Stimulated activated CD4-positive, alpha-beta T cell treated with anti-CD3 and anti-CD28 coated beads, TNF-alpha, amount 100 ng/mL, for 1 hour (primary cell): ENCODE measurements at places on chromosomes 1 and 21.

DNA sequence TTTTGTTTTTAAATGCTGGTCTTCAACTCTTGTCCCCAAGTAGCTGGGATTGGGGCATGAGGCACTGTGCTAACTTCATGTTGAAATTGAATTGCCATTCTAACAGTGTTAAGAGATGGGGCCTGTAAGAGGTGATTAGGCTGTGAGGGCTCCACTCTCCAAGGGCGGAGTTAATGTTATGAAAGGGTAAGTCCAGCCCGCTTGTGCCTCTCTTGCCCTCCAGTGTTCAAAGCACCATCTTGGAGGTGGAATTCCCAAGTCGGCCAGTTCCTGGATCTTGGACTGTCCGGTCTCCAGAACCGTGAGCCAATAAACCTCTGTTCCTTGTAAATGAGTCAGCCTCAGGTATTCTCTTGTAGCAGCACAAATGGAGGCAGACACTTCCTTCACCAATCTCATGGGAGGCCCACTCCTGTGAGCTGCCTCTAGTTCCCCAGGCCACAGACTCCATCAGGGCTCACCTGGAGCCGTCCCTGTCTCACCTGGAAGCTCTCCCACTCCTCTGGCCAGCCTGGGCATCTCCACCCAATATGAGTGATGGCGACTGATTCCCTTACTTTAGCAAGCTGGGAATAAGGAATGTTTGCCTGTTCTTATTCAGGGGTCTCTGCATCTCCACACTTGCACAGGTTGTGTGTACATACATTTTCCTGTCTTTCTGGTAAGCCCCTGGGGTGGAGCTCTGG, 15.5 kb downstream of the IBA57 start:
- no peak for DNase-seq

GRCh38 chr21:41283211-41283818, 33.3 kb upstream of the FAM3B start:
- peak; percentile 3 for DNase-seq

- no peak for DNase-seq
Observed at GRCh38 chr1:232049335-232049734, 422.7 kb downstream of the DISC1 start.

DNA sequence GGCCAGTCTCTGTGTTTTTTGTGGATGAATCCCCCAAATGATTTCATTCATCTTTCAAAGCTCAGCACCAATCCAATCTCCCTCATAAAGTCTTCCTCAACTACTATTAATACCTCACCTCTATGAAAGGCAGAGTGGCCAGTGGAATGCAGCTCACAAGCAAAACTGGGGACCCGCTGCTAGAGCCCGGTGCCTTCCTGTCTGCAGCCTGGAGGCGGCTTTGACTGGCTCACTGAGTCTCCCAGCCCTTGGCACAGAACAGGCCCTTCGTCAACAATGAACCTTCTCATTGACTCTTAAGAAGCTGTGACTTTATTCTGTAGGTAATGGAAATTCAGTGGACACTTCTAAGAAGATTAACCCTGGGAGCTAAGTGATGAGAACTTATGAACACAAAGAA, 86.8 kb upstream of the RAB4A start:
- DNase-seq: no peak

- DNase-seq: no peak
Observed at GRCh38 chr1:149978547-149979023, 31.9 kb downstream of the OTUD7B start.

GRCh38 chr1:18866314-18866713, 6.9 kb upstream of the TAS1R2 start:
- no peak for DNase-seq

GRCh38 chr1:191049781-191050180, 572.1 kb upstream of the BRINP3 start:
- no peak for DNase-seq

DNA sequence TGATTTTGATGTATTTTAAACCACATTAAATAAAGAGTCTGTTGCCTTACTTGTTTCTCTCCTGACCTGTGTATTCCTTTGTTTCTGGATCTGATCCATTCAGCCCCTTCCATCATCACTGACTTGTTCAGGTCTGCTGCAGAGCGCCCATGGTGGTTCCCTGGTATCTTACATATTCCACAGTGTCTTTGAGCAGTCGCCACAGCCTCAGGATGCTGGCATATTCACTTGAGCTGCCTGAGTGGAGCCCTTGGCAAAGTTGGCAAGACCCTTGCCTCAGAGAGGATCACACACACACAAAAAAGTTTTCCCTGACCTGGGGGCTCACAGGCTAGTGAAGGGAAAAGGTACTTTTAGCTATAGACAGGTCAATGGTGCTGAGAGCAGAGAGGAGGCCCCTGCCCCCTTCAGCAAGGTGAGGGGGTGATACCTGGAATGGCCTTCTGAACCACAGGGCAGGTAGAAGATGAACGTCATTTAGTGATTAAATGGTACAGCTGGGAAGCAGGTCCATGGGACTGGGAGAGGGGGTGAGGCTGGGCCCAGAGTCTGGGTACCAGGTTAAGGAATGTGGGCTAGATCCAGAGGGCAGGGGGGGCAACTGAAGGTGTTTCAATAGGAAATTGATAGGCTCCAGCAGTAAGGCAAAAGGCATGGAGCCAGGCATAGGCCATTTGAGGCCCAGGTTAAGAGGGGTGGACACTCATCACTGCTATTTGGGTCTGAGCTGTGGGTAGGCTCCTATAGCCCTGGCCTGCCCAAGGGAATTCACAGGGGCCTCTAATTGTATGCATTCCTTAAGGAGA, 2.0 kb upstream of the CCDC28B start:
- DNase-seq: no peak

DNA sequence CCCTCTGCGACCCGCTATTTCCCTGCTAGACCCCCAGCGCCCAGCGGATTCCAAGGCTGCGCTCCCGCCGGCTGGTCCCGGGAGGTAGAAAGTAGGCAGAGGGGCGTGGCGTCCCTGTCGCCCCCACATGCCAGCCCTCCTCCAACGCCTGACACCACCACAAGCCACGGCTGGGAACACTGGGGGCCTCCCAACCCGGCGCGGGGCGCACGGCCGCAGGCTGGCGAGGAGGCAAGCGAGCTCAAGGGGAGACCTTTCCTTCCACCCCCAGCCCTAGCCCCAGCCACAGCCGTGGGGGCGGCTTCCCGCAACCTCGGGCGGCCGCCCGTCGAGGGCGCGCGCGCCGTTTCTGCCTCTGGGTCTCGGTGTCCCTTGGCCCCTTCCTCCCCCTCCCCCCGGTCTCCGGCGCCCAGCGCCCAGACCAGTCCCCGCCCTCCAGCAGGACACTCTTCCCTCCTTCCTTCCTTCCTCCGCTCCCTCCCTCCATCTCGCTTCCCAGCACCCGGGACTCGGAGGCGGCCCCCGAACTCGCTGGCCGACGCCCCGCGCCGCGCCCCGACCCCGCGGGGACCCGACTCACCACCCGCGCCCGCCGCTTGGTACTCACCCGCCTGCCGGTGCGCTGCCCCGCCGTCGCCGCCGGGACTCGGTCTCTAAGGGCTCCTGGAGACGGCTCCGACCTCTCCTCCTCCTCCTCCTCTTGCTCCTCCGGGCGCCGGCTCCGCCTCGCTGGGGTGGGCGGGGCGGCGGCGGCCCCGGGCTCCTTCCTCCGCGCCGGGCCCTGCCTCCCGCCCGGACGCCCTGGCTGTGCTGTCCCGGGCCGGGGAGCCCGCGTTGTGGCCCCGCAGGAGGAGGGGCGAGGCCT, at the start of gene GNG12:
GNG12 (minus strand) TSS at position 731 of the 865 bp plus-strand sequence. CDS start 125,781 bp downstream, outside the sequence.
- DNase-seq: no peak

DNA sequence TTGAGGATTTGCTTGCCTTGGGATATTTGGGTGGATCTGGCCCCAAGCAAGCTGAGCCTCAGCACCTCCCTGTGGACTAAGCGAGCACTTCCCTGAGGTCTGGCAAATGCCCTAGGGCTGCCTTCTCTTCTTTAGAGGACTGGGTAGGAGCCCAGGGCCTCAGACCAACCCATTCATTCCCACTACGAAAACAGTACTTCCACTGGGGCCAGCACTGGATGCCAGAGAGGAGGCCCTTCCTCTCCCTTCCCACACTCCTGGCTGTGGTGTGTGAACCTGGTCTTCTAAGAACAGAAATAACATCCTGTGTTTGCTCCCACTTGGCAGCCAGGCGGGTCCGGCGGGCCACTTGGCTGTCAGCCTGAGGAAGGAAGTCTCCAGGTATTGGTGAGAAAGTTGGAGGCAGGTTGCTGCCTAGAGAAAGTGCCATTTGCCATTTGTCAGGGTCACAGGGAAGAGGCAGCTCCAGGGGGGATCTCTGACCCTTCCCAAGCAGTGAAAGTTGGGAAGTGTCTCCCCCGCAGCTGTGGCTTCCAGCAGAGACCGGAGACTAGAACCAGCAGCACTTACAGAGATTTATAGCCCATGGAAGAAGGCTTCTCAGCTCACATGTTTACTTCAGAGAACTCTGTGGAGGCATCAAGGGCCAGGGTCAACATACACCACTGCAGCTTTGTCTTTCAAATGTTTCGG, 323.5 kb downstream of the SIPA1L2 start:
- no peak for DNase-seq

- DNase-seq: no peak
Observed at GRCh38 chr1:38135625-38136414, 89.2 kb upstream of the POU3F1 start.

DNA sequence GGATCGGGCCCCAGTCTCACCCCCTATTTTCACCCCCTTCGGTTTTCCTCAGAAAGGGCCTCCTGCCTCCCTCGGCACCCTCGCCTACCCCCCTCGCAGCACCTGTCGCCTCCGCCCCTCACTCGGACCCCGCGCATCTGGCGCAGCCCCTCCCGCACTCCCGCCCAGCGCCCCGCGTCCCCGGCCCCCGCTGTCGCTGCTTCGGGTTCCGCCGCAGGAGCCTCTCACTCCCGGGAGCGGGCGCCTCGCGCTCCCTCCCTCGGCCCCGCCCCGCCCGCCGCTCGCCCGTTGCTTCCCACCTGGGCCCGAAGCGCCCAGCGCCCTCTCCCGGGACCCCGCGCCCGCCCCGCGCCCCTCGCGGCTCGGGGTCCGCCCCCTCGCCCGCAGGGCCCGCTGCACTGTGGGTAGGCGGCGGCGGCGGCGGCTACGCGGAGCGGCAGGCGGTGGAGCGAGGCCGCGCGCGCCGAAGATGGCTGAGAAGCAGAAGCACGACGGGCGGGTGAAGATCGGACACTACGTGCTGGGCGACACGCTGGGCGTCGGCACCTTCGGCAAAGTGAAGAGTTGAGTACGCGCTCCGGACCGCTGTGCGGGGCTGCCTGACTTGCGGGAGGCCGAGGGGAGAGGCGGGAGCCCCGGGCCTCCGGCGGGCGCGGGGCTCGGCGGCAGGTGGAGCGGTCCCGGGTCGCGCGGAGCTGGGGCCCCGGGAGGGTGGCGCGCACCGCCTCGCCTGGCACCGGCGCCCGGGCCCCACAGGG, at the start of gene PRKAA2:
PRKAA2 (plus strand) TSS at position 396 of the 758 bp plus-strand sequence; CDS start at position 470, 74 bp downstream.
- DNase-seq: no peak

- DNase-seq: no peak
Observed at GRCh38 chr1:107870696-107871095, 94.3 kb downstream of the VAV3 start.

DNA sequence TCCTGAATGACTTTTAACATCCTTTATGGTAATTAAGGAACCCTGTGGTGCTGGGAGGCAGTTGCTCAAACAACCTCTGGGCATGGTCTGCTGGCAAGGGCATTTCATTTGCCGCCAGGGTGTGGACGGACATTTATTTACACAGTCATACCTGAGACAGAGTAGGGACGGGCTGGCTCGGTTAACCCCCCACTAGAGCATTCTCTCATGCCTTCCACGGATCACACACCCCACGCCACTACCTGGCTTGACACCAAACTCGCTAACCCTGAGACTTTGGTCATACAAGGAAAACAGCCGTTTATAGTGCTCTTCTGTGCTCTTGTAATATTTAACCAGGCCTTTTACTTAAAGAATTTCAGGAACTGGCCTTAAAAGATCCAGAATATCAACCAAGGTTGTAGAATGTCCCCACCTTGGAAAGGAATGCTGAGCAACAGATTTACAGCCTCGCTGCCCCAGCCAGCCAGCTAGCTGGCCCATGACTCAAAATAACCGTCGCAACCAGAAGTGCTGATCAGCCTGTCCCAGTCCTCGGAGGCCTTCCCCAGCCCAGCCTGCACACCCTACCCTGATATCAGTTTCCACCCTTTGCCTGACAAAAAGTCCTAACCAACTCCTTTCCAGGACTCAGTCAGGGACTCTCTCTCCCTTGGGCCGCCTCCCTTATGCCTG, 6.5 kb upstream of the PDXK start:
- DNase-seq: no peak

GRCh38 chr1:4657244-4657789, 2.9 kb downstream of the AJAP1 start:
- no peak for DNase-seq

GRCh38 chr1:215606564-215607168, 39.6 kb downstream of the KCTD3 start:
- DNase-seq: no peak

GRCh38 chr1:47745715-47746609, 251.2 kb downstream of the TRABD2B start:
- no peak for DNase-seq

DNA sequence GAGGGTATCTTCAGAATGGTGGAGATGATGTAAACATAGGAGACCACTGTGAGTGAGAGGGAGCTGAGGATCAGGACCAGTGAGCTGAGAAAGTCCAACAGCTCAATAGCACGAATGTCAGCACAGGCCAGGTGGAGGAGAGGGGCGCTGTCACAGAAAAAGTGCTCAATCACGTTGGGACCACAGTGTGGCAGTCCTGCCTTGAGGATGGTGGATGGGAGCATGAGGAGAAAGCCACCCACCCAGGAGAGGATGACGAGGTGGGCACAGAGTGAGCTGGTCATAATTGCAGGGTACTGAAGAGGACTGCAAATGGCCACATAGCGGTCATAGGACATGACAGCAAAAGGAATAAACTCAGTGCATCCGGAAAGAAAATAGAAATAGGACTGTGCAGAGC, 8.1 kb downstream of the OR11L1 start:
- DNase-seq: no peak

- no peak for DNase-seq
Observed at GRCh38 chr21:46079352-46080170, 18.4 kb upstream of the COL6A2 start.

DNA sequence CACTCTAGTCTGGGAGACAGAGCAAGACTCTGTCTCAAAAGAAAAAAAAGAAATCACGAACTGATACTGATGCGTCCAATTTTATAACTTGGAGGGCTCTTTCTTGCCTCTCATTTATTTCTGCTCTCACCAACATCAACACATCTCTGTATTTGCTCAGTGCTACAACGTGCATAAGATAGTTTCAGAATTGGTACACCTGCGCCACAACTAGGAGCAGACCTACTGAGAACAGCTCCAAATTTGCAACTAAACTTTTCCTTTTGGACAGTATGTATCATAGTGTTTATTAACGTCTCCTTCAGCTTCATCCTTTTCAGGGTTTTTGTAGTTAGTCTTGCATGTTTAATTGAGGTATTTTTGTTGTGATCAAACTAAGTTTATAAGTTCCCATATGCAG, 27.7 kb downstream of the TRAPPC10 start:
- no peak for DNase-seq

DNA sequence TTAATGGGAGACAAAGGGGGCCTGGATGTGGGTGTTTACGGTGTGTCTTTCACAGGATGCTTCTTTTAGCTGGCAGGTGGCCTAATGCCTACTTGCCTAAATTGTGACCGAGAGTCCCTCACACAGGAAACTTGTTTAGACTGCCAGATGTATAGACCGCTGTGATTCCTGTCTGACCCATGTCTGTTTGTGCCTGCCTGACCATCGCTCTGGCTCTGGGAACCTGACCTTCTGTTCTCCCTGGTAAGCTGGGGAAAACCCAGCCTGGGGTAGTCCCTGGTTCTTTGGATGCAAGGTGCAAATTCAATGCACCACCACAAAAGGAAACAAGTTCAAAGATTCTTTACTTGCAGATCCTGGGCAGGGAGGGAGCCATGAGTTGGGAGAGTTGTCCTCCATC, 68.4 kb downstream of the DMRTA2 start:
- DNase-seq: no peak
